ENCODE measurements at places on chromosomes 6 and 20.
A peak's percentile ranks its signal among the peaks of the same experiment; 100 is the strongest.

DNA sequence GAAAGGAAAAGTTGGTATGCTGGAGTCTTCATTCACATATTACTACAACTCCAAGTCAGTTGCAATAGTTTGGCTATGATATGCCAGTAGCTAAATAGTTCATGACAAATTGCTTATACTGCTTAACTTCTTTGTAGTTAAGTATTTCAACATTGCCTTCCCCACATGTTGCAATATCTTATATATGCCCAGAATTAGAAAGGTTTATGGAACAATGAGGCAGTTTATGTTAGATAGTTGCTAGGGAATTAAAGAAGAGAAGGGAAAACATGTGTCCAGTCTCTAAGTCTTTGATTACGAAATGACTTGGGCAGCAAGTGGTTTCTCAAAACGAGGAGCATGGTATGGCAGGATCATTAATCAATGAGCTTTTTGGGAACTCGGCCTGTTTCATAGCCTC is 145.8 kb downstream of the PLCB4 start:
- DNase-seq: no peak

DNA sequence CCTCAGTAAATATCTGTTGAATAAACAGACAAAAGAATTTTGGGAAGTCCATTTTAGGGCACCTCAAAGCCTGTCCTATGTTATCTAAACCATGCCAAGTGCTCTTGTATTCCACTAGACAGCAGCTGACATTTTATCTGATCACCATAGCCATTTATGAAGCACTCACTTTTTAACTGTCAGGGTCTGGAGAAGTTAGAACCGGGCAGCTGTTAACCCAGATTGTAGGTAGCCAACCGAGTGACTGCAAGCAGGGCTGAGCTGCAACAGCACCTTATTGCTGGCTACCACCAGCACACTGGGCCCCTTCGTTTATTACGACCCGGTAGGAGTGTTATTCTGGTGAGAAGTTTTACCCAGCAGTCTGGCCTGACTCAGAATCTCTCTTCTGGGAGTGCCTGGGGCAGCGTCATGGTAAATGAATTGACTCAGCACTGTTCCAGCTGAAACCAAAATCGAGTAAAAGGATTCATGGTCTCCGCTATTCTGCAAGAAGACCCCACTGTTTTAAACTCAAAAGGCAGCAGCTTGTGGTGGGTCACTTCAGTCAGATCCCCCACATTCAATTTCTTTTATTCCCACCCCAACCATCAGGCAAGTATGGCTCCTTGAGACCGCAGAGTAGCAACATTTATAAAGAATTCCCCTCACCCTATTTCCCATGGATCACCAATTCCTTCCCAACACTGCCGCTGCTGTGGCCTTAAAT is 1.7 kb downstream of the UBE2V1 start:
- DNase-seq: no peak

DNA sequence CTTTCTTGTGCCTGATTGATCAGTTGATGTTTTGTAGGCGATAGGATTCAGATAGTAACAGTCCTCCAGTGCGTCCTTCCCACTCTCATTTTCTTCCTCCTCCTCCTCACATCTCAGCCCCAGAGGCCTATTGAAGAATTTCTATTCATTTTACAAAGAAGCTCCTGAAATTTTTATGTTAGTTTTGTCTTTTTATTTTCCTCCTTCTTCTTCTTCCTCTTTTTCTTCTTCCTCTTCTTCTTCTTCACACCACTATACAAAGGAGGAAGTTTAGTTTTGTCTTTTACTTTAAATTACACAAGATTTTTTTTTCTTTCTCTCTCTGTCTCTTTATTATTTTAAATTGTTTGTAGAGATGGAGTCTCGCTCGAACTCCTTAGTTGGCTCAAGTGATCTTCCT is 19.1 kb downstream of the BTN2A1 start:
- DNase-seq: no peak

GRCh38 chr20:58109126-58109880 is 119.2 kb downstream of the ANKRD60 start:
- DNase-seq: no peak

GRCh38 chr6:74936886-74937285 is 269.0 kb downstream of the COL12A1 start:
- no peak for DNase-seq

- DNase-seq: no peak
Observed at GRCh38 chr20:12113468-12114371, 196.0 kb downstream of the BTBD3 start.

GRCh38 chr20:2918096-2919049 is 45.1 kb downstream of the PTPRA start:
- DNase-seq: no peak

DNA sequence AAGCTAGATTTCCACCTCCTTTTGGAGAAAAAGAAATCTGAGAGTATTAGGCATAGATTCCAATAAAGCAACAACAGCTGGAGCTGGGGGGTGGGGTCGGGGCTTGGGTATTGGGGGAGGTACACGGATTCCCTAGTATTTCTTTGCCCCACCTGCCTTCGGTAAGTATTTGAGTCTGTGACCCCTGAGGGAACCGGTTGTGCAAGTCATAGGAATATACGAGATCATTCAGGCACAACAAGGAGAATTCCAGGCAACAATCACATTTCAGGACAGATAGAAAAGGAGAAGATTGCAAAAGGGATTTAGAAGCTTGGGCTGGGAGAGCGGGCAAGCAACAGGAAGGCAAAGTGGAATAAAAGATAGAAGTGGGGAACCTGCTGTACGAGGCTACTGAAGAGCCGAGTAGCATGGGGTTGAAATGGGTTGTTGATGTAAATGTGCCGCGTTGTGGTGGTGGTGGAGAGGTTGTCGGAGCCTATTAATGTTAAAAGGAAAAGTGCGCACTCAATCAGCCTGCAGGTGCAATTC is 148.9 kb downstream of the BCAS1 start:
- DNase-seq: no peak

- DNase-seq: no peak
Observed at GRCh38 chr20:34305333-34306230, 2.4 kb upstream of the AHCY start.

DNA sequence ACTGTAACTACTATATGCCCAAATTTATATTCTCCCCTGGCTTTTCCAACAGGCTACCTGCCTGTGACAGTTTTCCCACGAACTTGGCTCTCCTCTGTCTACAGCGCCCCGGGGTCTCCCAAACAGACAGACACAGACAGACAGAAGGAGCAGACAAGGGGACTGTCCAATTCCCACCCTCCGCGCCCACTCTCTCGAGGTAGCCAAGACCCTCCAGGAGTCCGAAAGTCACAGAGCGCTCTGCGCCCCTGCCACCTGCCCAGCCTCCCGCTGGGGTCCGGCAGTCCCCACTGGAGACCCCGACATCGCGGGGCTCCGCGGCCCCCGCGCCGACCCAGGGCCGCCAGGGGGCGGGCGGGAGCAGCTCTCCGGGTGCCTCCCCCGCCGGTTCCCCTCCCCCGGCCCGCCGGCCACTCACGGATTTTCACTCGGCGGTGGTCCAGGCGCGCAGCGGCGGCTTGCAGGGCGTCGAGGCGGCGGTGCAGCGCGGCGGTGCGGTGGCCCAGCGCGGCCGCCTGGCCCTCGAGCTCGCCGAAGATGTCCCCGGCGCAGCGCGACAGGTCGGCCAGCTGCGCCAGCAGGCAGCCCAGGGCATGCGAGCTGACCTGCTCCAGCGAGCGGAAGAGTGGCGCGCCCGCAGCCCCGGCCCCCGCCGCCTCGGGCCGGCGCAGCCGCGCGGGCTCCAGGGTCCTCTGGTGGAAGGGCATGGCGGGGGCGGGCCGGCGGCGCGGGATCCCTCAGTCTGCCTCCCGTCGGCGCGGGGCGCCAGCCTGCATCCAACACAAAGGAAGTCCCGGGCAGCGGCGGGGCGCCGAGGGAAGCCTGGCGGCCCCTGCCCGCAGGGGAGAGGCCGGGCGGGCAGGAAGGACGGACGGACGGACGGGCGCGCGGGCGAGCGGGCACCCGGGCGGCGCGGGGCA is 81.3 kb upstream of the CCDC28A start:
- DNase-seq: peak; percentile 18

- no peak for DNase-seq
Observed at GRCh38 chr6:129790785-129791184, 70.3 kb downstream of the TMEM244 start.

DNA sequence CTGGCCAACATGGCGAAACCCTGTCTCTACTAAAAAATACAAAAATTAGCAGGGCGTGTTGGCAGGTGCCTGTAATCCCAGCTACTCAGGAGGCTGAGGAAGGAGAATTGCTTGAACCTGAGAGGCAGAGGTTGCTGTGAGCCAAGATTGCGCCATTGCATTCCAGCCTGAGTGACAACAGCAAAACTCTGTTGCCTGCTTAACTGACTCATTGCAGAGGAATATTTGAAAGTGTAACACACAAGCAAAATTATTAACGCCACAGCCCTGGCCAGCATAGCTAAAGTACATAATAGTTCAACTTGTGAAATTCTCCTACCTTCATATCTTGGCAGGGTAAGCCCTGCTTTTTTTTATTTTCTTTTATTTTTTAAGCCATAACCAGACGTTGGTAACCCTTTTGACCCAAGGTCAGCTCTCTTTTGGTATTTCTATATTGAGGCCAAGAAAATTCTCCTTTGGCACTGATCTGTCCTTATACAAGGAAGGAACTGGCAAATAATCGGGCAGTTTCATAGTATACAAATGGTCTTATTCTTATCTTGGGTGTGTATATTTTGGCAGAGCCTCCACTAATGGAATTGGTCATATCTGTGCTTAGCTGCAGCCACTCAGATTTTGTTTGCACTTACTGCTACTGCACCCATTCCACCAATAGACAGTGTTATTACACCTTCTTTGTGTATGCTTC is 4.0 kb upstream of the ADGRF5 start:
- DNase-seq: no peak

DNA sequence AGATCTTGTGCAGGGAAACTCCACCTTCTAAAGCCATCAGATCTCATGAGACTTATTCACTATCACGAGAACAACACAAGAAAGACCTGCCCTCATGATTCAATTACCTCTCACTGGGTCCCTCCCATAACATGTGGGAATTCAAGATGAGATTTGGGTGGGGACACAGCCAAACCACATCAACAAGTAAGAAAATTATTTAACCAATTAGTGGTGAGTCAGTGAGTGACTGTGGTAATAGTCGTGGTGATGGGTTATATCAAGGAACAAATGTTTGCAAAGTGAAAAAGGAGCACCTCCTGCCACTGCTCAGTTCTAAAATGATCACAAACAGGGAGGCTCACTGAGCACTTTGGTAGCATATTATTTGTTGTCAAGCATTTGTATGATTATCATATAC is 20.6 kb downstream of the EPM2A start:
- no peak for DNase-seq

DNA sequence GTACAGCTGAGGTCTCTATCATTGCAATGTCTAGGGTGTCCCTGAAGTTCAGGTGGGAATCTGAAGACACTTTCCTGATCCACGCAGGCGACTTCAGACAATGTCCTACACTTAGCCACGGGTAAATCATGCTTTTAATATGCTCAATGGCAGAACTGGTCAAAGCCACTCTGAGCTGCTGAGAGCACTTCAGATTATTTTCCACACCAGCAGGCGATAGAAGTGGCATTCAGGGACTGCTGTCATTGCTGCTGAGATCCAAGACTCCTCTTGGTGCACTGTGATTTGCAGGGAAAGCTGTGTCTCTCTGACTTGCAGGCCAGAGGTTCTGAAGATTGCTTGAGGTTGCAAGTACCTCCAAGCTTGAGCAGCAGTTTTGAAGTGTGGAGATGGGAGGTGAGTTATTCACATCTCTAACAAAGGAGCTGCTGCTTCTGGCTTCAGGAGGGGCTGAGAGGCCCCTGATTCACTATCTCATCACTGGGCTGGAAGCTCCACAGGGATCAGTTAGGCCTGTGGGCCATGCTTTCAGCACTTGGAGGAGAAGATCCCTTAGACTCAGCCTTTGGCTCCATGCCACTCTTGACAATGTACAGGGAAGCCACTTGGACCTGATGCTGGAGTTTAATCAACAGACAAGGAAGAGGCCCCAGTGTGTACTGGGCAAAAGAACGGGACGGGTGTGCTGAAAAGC is 2.9 kb upstream of the SSTR4 start:
- DNase-seq: no peak

DNA sequence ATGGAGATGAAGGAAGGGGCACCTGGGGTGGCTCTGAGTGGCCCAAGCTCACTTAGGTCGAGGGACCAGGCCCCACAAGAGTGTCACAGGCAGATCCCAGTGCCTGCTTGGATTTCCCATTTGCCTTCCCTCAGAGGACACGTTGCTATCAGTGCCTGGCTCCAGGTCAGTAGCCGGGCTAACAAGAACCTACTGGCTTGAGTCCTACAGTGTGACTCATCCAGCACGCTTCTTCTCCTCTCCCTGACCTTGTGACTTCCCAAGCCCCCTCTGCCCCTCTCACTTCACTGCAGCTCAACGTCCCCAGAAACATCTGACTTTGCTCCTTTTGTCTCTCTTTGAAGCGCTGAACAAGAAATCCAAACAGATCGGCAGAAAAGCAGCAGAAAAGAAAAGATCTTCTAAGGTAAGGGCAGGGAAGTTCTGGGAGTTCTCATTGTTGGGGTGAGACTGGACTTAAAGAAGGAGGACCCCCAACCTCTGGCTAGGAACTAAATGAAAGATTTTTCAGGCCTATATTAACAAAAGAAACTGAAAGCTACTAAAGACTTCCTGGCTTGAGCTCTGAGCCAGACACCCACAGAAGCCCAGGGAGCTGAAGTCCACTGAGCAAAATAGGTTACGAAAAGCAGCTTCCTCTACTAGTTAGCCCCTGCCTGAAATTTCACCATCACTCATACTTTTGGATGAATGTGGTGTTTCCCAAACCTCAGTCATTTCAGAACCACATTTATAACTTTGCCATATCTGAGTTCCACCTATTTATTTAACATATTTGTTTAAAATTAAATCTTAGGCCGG is 21.5 kb downstream of the ASIP start:
- no peak for DNase-seq

DNA sequence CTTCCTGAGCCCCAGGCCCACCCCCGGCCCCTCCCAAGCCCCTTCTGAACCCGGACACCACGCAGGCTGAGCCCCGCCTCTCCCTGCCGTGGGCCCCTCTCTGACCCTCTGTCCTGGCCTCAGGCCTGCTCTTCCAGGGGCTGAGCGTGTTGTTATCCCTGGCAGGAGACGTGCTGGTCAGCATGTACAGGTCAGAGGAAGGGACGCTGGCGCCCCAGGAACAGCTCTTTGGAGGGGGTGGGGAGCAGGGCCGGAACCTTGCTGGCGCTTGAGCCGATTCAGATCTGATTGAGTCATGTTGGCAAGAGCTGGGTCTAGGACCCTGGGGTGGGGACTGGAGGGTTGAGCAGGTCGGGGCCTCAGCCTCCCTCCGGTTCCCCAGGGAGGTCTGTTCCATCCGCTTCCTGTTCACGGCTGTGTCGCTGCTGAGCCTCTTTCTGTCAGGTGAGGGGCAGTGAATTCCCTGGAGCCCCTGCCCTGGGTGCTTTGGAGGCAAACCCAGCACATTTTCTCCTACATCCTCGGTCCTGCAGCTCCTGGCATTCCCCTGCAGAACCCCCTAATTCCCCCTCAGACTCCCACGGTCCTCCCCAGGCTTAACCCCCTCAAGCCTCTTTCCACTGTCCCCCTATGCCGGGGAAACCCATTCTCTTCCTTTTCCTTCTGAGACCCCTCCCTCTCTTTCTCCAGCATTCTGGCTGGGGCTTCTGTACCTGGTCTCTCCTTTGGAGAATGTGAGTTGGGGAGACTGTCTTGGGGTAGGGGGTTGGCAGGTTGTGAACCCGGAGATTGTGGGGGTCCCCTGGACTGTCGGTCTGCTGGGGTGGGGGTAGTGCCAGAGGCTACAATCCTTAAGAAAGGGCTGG is 2.0 kb downstream of the SPAG4 start:
- no peak for DNase-seq

- no peak for DNase-seq
Observed at GRCh38 chr20:31708736-31709534, 13.7 kb downstream of the BCL2L1 start.
